NCI-H2081 treated with DMSO at 0.1 percent for 48 hours (cell line): ENCODE measurements at places on chromosomes 2 and 18.

- no peak for DNase-seq
Observed at GRCh38 chr18:48785091-48785614, 165.6 kb downstream of the SMAD7 start.

GRCh38 chr2:70861777-70862625 lies 26.4 kb upstream of the CD207 start:
- DNase-seq = no peak

DNA sequence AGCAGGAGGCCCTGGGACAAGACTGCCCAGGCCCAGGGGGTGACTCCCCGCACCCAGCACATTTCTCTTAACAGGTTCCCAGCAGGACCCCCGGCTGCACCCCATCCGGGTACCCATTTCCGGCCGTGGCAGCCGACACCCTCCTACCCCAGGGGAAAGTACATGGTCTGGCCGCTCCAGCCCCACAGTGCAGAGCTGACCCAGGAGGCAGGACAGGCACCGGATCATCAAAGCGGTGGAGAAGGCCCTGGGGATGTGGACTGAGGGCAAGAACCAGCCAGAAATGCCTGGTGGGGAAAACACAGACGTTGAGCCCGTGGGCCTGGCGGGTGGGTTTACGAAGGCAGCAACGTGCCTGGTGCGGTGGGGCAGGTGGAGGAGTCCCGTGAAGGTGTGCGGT lies 79.5 kb upstream of the GPC1 start:
- DNase-seq = no peak

GRCh38 chr2:149595056-149595963 lies 7.7 kb upstream of the MMADHC start:
- DNase-seq = no peak

DNA sequence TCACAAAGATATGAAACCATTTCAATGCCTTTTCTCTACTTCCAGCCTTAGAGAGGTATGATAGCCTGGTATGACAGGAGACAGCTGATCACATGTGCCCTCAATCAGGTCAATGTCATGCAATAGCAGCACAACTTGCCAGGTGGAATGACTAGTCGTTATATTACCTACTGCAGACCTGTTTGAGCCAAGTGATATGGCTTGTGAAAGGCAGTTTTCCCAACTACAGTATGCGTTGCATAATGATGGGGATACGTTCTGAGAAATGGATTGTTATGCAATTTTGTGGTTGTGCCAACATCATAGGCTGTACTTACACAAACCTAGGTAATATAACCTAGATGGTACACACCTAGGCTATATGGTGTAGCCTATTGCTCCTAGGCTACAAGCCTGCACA lies 262.8 kb downstream of the ICOS start:
- no peak for DNase-seq

DNA sequence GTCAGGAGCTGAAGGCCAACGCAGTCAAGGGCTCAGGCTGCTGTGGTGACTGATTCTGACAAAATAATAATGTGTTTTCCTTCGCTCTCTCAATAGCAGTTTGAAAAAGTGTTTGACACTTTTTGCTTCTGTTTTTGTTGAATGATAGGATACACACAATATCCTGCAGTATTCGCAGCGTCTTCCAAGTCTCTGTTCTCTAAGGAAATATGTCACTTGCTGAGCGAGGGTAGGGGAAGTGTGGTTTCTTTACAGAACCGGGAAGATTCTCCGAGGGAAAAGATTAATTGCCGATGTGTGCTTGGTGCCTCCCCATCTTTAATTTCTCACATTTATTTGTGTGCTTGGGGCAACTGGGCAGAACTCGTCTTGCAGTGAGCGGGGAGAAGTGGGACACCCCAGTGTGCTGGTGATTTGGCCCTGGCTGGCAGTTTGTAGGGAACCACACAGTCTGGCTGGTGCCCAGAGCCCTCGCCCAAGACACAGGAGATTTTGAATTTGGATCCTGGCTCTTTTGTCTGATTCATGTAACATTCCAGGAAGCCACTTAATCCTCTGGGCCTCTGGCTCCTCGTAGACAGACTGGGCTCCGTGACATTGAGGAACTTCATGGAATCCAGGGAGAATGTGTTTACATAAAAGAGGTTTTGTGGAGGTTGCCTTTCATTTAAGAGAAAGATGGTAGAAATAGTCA lies 169.4 kb downstream of the LDLRAD4 start:
- no peak for DNase-seq

DNA sequence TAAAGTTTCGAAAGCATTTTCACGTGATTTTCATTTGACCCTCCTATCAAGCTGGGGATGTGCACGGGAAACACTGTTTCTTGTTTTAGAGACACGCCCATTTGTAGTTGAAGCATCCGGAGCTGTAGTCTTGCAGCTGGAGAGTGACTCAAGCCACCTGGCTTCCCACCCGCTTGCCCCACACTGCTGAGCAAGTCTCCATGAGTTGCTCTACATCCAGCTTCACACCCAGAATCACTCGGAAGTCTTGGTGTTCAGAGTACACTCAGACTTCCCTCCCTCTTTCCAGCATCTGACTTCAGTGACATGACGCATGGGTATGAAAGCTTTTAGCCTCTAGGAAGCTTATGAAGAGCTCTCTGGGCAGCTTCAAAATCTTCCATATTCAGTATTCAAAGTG lies 262.4 kb downstream of the NBAS start:
- DNase-seq = no peak

GRCh38 chr2:18803141-18803939 lies 214.0 kb upstream of the NT5C1B start:
- DNase-seq = no peak

DNA sequence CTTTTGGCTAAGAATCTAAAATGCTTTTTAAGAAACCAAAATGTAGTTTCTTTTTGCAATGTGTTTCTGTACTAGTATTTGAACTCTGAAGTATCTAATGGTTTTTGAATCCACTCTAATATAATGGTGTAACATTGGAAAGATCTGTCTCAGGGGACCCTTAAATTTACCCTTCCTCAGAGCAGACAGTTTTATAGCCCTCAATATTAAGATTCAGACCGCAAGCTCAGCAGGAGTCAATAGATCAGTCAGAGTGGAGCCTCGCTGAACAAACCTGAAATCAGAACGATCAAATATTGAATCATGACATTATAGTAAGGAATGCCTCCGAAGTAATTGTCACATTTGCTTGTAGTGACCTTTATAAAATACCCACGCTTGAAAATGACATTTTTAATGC lies 18.3 kb downstream of the SGPP2 start:
- DNase-seq = no peak

DNA sequence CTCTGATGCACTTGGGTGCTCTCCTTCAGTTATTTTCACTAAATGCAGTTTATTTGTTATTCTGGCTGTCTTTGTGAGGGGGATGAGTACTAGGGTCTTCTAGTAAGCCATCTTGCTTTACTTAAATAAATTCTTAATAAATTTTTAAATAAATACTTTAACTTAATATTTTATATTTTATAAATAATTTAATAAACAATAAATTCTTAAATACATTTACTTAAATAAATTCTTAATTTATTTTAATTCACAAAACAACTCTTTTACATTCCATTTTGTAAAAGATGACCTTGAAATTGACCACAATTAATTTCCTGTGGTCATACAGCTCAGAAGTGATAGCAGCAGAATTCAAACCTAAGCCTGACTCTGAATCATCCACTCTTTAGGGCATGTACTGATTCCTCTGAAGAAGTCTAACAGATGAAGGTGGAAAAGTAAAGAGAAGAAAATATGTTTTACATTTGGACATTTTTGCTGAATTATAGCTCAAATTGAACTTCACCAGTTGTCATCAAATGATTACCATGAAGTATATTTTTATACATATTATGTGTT lies 28.8 kb downstream of the MYL1 start:
- no peak for DNase-seq

GRCh38 chr2:16774980-16775898 lies 109.6 kb upstream of the CYRIA start:
- no peak for DNase-seq

DNA sequence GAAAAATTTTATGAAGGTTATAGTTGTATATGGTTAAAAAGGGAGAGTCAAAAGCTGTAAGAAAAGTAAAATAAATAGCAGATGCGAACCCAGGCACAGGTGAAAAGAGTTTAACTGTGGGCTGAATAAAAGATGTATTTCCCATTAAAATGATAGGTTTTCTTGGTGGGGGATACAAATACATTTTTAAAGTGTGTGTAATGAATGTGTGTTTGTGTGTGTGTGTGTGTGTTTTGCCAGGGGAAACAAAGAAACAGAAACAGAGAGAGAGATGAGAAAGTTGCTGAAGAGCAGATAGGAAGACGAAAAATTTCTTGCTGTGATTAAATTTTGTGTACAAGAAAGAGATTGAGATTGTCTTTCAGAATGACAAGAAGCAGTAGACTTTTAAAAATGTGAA lies 12.1 kb downstream of the TFPI start:
- no peak for DNase-seq

DNA sequence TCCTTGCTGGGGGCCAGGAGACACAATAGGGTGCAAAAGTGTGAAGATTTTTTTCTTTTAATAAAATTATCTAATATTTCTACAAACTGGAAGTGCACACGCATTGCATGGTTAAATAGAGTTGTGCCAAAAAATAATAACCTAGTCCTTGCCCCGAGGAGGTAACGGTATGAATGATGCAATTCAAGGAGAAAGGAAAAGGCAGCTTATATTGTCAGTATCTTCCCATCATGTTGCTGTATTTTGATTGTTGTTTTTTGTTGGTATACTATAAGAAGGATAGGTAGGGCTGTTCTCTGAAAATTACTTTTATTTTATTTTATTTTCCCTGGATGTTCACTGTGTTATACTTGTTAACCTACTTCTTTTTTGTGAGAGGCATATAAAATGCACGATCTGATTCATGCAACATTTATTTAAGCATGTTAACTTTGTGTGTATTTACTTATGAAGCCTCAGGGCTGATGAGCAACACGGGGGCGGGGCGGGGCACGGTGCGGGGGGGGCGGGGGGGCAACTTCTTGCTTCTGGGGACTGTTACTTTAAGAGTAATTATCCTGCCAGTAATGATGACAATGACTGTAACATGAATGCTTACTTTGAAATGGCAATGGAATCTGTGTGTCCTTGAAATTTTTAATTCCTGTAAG lies 118.6 kb downstream of the AQP4 start:
- no peak for DNase-seq
